ENCODE measurements at places on chromosomes 5 and 9.

- DNase-seq: peak; percentile 31
Observed at GRCh38 chr9:34961574-34962490, 3.7 kb downstream of the PHF24 start.

DNA sequence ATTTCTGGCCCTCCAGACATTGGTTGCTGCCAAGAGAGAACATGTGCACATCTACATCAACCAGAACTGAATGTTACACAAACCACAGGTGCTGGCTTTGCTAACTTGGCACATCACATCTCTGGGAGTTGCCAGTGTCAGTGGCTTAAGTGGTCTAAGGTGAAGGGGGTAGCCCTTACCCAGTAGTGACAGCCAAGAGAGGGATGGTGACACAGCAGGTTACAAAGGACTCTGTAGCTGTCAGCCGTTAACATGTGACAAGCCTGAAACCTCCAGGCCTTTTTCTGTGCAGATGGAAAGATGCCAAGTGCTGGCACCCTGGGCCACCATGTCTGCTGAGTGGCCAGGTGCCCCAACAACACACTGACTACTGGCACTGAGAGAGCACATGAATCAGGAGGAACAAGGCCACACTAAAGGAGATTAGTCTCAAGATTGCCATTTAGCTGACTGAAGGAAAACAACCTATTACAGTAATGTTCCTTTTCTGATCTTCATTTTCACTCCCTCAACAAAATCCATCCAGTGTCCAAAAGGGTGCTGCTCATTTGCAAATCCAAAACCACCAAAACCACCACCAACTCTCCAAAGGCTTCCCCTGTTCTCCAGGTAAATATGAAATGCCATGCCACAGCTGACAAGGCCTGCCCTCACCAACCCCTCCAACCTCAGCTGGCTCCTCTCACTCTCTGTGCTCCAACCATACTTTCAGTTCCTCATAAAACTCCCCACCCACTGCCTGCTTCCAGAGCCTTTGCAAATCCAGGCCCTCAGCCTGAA, 20.2 kb downstream of the SIL1 start:
- no peak for DNase-seq

- no peak for DNase-seq
Observed at GRCh38 chr5:35194635-35195471, 35.4 kb downstream of the PRLR start.

DNA sequence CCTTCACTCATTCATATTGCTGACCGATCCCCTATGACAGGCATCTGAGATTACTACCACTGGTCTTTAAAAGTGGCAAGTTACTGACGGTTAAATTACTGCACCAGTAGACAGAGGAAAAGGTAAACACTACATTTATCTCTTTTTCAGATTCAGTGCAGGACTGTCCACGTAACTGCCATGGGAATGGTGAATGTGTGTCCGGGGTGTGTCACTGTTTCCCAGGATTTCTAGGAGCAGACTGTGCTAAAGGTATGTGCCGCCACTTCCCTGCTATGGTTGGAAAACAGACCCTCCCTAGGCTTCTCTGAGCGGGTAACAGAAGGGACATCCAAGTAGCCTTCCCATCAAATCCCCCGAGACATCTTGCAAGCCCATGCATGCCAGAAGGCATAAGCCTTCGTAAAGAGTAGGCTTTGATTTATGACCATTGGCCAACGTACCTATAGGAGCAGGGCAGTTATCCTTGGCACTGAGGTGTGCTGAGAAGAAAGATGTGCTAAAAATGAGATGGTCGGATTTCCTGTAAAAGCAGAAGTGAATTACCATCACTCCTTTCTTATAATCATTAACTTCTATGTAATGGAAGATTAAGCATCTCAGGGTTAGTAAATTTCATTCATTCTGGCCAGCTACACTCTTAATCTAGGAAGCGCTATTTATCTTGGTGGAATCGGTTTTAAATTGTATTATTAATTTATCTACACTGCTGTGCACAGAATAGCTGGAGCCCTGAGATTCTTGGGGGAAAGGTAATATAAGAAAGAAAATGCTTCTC, 193.4 kb upstream of the WWC1 start:
- no peak for DNase-seq

- no peak for DNase-seq
Observed at GRCh38 chr5:75465480-75465879, 45.9 kb downstream of the CERT1 start.

- no peak for DNase-seq
Observed at GRCh38 chr5:177447611-177448243, 1.1 kb downstream of the PRR7 start.

GRCh38 chr9:107487521-107488374, 1.8 kb downstream of the KLF4 start:
- no peak for DNase-seq

DNA sequence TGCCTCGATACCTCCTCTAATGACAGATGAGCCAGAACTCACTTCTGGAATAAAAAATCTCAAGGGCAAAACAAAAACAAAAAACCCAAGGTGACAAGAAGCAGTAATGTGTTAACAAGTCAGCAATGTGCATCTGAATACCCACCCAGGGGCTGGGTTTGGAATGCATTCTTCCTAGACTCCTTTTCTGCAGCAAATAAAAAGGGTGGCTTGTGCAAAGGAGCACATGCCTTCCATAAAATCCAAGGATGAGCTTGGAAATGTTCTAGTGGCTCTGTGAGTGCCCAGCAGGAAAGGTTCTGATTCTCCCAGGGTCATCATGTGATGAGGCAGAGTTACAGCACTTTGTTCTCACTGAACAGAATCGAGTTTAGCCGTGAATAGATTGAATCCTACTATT, 599.9 kb downstream of the RAB3C start:
- no peak for DNase-seq

GRCh38 chr5:148443998-148444397, 60.2 kb downstream of the FBXO38 start:
- DNase-seq: no peak

GRCh38 chr5:172683645-172684471, 42.8 kb downstream of the NEURL1B start:
- DNase-seq: no peak

DNA sequence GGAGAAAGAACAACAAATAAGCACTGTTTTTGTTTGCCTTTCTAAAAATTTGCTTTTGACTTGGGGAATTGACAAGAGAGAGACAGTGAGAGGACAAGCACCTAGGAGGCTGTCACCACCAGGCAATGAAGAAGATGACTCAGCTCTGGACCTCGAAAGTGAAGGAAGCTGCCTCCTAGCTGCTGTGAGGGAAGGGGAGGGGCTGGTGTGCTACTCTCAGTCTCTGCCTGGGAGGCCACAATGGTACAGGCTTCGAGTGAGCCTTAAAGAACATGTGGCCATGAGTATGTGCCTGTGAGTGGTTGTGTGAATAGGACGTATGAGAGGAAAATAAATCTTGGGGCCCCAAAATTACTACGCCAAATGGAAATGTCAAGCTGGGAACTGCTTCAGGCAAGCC, 7.1 kb upstream of the PLK2 start:
- DNase-seq: peak; percentile 30

DNA sequence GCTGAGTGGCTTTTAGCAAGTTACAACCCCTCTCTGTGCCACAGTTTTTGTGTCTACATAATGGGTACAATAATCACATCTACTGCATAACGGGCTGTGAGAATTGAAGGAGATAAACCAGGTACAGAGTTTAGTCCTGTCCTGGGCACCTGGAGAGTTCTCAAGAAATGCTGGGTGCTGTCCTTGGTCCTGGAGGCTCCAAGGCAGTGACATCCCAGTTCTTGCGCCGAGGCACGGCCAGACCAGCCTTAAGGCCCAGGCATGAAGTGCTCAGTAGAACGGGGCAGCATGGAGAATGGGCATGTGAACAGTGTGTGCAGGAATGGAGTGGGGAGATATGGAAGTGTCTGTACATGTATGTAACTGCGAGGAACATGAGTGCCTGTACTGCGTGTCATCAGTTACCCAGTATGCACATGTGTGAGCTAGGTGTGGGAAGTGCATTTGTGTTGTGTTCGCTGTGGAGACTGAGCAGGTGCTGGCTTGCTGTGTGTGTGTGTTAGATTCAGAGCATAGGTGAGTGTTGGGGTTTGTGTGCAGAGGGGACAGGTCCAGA, 6.3 kb upstream of the UNC5A start:
- no peak for DNase-seq

DNA sequence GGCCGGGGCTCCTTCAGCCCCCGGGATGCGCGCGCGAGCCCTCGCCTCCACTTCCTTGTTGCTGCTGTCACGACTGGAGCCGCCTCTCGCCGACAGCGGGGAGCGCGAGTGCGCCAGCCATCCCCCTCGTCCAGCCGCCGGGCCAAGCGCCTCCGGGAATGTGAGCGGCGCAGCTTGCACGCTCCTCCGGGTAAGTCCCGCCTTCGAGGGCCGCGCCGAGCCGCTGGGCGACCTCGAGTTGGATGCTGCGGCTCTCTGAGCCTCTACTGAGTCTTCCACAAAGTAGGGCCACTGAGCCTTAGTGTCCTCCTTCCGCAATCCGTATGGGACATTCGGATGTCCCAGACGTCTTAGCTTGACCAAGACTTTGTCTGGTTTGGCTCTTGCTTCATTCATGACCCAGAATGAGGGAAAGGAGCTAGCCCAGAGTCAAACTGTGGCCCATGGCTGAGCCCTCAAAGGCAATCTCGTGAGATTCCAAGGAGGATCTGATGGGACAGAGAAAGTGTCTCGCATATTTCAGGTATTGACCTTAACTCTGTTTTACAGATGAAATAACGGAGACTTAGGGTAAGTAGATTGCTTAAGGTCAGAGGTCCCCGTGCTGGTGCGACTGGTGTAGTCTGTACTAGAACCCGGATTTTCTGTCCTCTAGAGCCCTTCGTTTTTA, 586 bp downstream of the HMGXB3 start:
- peak; percentile 35 for DNase-seq

GRCh38 chr5:151058891-151059489, 21.8 kb downstream of the TNIP1 start:
- no peak for DNase-seq

GRCh38 chr5:150670275-150670947, 9.4 kb downstream of the MYOZ3 start:
- no peak for DNase-seq

DNA sequence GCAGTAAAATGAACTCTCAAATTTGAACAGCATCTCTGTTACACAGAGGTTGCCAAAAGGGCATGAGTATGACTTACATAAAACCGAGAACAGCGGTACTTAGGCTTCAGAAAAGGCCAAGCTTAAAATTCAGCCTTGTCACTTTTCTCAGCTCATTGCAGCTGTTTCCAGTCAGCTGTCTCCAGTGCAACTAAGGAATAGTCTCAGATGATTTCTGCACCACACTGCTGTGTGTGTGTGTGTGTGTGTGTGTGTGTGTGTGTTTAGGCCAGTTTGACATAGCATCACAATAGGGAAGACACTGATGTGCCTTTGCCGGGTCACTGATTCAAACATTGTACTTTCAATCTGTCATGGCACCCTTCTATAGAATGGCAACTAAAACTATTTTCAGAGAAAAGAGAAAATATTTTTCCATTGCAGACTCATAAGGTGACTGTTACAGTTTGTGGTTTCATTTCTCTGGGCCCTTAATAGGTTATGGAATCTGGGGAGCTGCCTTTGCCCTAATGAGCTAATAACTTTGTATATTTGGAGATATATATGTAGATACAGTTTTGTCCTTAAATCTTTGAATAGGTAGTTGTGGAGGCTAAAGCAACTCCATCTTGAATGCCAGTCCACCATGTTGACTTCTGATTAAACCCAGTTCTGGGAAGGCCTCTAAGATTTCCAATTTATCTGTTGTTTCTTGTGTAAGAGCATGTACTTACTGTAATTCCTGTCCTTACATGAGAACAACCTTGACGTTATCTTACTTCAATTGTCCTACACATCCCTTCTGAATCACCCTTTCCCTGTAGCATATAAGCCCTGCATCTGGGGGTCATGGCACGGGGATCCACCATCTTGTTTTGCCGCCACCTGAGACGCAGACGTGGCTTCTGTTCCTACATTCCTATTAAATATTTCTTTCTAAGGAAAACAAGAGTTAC, 4.5 kb downstream of the LSM11 start:
- DNase-seq: no peak

Data from NK-92 treated with Interleukin-12 subunit alpha and Interleukin-12 subunit beta, amount 100 ng/mL, for 24 hours (cell line).